ENCODE measurements at places on chromosomes 16 and 17.

DNA sequence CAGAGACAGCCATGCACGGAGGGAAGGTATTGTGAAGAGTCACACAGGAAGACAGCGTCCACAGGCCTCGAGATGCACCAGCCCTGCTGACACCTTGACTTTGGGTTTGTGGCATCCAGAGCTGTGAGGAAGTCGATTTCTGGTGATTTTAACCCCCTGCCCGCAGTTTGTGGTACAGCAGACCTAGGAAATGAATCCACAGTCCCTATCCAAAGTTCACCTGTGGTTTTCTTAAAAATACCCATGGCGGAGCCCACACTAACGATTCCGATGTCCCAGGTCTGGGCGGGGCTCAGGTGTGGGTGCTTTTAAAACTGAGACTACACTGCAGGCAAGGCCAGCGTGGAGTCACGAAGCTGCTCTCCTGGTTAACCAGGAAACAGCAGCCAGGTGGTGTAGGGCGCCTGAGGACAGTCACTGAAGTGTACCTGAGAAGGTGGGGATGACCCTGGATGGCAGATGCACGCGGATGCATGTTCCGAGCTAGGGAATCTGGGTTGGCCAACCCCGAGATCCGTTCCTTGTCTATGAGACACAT, 14.4 kb upstream of the MEAK7 start:
- peak; percentile 95 for DNase-seq

DNA sequence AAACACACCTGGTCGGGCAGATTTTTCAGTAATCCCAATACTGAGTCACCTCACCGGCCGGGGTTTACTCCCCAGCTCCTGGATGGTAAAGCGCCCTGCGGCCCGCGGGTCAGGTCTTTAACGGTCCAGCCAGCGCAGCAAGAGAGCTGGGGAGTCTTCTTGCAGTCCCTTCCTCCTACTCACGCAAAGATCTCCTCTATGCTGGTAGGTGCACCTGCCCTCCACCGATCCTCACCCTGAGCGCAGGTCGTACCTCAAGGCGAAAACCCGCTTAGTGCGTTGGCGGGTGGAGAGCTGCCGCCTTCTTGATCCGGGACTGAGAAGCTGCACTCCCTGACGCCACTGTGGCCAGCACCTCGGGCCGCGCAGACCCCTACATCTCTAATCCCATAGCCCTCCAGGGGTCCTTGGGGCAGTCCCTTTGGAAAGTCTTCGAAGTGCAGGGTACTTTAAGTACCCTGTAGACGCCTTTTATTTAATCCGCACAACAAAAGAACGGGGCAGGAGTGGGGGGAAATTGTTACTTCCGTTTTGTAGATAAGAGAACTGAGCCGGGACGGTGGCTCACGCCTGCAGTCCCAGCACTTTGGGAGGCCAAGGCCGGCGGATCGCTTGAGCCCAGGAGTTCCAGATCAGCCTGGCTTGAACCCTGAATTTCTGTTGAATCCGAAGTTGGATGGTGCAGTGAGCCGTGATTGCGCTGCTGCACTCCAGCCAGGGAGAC, 10.4 kb upstream of the HOXB13 start:
- no peak for DNase-seq

DNA sequence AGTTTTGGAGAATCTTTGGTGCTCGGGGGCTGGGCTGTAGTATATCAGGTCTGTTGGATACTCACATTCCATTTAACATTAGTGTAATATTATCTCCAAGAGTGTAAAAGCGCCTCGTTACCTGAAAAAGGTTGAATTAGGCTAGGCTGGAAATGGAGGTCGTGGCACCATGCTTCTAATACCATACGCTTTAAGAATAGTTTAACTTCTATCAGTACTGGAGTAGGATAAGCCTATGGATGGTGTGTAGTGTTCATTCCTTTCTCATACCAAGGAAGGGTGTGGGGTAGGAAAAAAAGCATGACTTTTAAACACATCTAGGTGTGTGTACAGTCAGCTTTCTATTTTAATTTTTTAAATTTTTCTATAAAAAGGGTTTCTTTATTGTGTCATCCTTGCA, 2.0 kb downstream of the SRCAP start:
- no peak for DNase-seq

GRCh38 chr16:83917152-83918120, 18.5 kb downstream of the MLYCD start:
- no peak for DNase-seq

- peak; percentile 81 for DNase-seq
Measured at GRCh38 chr16:23435500-23435899, 17.5 kb downstream of the COG7 start.

DNA sequence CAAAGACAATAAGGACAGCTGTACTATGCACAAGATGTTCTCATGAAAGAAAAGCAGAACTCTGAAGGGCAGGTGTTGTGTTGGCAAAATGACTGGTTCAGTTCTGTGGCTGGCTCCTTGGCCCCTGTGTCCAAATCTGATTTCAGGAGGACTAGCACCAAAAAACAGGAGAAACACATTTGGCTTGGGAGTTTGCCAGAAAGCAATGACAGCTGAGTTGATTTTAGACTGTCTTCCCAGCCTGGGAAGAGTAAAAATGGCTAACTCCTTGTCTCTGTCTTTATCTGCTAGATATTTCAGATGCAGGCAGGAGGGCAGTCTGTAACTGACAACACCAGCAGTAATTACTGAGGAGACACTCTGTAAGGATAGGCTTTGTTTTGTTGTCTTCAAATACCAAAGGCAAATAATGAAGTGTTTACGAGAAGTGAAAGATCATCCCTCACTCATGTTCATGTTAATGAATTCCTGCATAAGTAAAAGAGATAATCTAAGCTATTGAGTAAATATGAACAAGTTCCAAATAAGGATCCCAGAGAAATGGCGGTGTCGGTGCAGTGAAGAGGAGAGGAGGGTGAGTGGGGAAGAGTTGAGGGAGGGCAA, 989.0 kb downstream of the CDH11 start:
- no peak for DNase-seq

- DNase-seq: no peak
Measured at GRCh38 chr16:80150978-80151721, 389.6 kb upstream of the DYNLRB2 start.

GRCh38 chr17:19269641-19270040, 32.5 kb downstream of the EPN2 start:
- DNase-seq: no peak

- peak; percentile 39 for DNase-seq
Measured at GRCh38 chr16:77335652-77336234, 99.1 kb downstream of the ADAMTS18 start.

- no peak for DNase-seq
Measured at GRCh38 chr17:29210879-29211278, 30.7 kb upstream of the MYO18A start.

DNA sequence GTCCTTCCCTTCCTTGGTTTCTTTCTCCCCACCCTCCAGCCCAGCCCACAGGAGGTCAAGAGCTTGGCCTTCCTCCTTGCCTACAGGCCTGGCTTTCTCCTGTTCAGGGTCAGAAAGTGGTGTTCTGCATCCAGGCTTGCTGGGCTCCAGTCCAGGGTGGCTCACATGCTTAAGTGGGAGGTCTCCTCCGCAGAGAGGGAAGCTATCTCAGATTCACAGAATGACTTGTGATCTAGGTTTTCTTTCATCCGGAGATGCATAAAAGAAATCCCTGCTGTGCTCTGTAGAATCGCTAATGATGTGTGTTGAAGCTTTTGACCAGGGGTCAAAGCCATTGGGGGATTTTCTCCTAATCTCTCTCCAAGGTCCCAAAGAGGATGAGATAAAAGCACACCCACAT, 382.3 kb upstream of the EEF2KMT start:
- DNase-seq: no peak

GRCh38 chr16:58046054-58046881, 20.7 kb downstream of the MMP15 start:
- DNase-seq: no peak
